ENCODE measurements at places on chromosomes 3 and 15.

DNA sequence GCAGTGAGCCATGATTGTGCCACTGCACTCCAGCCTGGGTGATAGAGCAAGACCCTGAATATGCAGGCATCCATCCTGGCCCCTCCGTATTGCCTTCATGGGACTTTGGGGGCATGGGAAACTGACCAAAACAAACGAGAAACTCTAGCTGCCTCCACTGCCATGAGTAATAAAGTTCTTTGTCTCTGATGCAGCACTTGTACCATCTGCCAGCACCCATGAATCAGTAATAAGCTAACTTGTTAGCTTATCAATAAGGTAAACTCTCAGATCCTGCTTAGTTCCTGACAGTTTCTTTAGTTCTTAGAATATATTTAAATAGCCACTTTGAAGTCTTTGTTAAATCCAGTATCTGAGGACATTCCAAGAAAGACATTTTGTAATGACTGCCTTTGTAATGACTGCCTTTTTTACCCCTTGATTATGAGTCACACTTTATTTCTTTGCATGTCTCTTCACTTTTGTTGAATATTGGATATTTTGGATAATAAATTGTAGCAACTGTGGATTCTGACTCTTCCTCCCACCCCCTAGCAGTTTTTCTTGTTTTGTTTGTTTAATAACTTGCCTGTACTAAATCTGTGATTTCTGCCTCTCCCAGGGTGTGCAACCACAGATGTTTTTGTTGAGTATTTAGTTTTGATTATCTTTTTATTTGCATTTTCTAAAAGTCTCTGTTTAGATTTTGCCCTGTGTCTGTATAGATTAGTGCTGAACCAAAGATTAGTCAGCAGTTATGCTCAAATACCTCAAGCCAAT, 136.9 kb downstream of the HCN4 start:
- peak; percentile 3 for DNase-seq

- peak; percentile 70 for DNase-seq
These were observed 156.5 kb downstream of the PGPEP1L start for GRCh38 chr15:98850961-98851572.

- no peak for DNase-seq
These were observed 94.6 kb upstream of the SNTN start for GRCh38 chr3:63557912-63558311.

- no peak for DNase-seq
These were observed 37.2 kb downstream of the MGLL start for GRCh38 chr3:127784865-127785710.

- no peak for DNase-seq
These were observed 123.2 kb downstream of the MAGI1 start for GRCh38 chr3:65915477-65915876.

DNA sequence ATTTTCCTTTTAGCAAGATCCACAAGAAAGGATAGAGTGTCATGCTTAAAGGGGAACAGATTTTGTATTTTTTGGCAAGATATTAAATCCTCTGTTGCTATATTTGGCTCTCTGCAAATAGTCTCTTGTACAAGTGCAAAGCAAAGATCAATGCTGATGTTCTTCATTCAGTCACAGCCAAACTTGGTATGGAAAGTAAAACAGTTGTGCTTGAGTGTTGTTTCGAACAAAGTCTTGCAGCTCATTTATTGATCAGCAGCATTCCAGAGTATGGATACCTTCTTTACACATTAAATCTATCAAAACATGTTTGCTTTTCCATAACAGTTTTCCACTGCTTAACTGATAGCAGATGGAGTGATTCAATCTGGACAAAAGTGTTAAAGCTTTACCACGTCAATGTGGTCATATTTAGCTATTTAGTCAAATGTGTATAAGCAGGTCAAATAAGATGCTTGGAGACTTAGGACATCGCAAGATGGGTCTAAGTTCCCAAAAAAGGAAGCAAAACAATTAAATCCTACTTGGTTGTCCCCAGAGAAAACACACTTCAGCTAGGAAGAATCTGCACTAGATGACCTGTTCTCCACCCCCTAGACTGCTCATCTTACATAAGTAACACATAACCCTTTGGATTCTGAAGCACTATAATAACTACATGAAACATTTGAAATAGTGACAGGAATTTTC, 52.4 kb downstream of the VGLL3 start:
- peak; percentile 45 for DNase-seq

- DNase-seq, result no peak
These were observed 163.3 kb upstream of the THRB start for GRCh38 chr3:24657870-24658510.

DNA sequence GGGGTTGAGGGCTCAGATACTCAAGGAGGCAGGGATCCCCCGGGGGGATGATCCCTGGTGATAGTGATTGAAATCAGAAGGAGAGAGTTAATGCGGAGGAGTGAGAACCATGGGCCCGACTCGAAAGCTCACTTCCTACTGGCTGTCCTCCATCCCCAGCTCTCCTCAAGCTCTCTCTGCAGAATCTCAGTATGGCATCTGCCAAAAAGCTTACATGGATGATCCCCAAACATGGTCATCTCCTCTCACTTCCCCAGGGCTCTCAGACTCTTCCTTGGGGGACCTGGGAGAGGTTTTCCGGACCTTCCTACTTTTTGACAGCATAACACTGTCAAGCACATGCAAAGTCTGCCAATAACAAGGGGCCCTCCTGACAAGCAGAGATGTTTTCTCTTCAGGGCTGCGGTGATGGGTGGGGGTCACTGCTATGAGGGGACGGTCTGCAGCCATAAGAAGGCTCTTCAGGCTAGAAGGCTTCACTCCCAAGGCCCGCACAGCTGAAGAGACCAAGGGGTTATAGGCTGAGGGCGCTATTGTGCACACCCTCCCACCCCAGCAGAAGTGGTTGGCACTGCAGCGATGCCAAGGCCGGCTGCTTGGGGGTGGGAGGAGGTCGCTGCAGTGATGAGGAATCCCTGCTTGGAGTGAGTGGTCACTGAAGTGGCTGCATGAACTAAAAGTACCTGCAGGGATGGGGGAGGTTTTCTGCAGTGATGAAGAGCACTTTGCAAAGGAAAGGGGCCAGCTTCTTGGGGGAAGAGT, 828 bp upstream of the VWA5B2 start:
- DNase-seq, result no peak

- DNase-seq, result no peak
These were observed 160.6 kb downstream of the APBA2 start for GRCh38 chr15:29046281-29046810.

DNA sequence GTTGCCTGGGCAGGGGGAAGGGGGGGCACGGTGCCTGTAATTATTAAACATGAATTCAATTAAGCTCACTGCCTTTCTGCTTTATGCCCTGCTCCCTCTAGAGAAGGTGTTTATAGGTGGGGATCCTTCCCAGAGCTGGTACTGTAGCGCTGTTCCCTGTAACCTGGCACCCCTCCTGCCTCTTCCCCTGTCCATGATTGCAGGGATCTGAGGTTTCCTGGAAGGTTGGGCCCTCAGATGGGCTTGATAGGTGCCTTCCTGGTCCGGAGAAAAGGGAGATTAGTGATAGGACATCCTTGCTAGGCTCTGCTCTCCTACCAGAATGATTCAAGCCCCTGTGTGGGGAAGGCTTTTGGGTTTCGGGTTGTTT, 2.1 kb upstream of the FAM131A start:
- no peak for DNase-seq
